Upper lobe of right lung (tissue), 1 donor: ENCODE measurements at places on chromosomes 11 and 22. TPM values are rescaled to one million over a fixed set of nuclear protein-coding genes. Genes with fewer than 3 reads are reported as not detected.

The SLC2A11 gene
- 13.2 TPM for total RNA-seq

The LIF gene
- 6.9 TPM for total RNA-seq

The MMP13 gene
- total RNA-seq = not detected

The LDLRAD3 gene
- total RNA-seq = 7.9 TPM

The TTLL1 gene
- 5.1 TPM for total RNA-seq

The EIF3D gene
- 132 TPM for total RNA-seq

The EMID1 gene
- total RNA-seq = 15.2 TPM

DNA sequence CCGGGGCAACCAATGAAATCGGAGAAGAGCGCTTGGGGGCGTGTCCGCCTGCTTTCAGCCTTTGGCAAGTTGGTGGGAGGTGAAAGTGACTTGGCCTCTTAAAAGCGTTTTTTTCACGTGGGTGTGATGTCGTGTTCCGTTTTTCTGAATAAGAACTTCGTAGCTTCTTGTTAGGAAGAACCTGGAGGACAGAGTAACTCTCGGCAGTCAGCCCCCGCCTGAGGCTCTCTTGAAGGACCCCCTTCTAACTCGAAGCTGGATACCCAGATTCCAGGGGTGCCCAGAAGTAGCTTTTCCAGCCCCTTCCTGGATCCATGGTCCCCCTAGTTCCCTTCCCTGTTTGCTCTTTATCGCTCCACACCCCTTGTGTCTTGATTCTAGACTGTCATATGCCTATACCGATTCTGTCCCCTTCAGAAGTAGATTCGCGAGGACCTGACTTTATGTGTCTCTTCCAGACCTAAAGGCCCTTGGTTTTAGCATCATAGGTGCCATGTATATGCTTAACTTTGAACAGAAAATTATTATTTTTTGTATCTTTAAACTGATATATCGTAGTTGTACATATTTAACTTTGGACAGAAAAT is 915 bp upstream of the OSBP start:
- DNase-seq = peak; percentile 97

DNA sequence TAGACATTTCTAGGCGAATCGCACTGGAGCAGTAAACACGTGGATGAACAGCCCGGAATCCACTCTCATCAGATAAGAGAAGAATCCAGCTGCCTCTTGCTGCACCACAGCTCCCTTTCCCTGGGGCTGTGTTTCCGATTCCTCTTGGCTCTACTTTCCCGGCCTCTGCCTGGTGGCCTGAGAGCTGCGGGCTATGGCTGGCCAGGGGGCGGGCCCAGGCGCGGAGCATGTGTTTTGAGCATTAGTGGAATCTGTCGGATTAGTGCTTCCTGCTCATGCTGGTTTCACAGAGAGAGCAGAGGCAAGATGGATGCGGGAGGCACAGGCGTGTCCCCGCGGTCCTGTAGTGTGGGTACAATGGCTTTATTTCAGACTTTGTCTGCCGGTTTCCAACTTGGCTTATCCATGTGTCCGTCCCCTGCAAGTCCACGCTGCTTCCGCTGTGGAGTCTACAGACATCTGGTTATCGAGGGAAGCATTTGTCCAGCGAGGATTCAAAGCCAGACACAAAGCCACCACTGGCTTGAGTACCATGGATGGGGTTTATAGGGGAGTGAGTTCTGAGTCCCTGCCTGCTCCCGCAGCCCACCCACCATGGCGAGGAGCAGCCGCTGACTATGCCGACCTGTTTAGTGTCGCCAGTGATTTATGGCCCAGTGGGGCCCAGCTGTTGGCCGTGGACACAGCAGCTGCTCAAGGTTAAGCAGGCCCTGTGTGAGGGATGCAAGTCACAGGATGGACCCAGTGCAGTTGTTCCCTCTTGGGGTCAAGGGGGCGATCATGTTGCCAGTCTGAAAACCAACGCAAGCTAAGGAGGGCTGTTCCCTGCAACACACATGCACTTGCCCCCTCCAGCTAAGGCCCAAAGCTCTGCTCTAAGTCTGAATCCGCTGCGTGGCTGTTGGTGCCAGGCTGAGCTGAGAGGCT is 43.3 kb upstream of the EP300 start:
- DNase-seq = peak; percentile 76

- DNase-seq = no peak
Observed at GRCh38 chr11:63882555-63883242, 34.3 kb downstream of the RCOR2 start.

DNA sequence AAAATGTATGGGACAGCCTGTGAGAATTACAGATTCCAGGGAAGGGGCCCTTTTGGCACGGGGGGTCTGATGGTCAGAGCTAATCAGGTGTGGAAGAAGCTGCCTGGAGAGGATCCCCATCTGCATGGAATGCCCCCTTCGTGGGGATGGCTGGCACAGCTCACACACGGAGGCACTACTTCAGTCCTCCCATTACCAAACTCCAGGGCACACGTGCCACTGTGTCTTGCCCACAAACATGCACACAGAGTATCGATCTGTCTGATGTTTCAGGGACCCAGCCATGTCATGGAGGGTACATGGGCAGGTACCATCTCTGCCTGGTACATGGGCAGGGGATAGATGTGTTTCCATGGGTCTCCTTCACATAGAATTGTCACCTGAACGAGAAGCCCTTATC is 14.7 kb downstream of the KCNQ1OT1 start:
- peak; percentile 22 for DNase-seq

DNA sequence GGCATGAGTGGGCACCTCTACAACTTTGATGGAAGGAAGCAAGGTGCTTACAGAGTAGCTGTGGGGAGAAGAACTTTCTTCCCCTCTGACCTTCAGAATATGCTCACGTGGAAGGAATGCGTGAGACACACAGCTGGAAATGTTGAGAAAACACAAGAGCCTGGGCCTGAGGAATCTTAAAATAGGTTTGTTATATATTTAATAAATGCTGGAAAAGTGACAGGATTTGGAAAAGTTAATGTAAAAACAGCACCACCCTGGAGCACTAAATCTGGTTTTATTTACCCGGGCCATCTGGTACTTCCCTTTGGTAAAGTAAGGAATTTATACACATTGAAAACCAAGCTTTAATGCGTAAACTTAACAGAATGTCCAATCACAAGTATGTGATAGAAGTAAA is 14.0 kb upstream of the AMPD3 start:
- DNase-seq = no peak

DNA sequence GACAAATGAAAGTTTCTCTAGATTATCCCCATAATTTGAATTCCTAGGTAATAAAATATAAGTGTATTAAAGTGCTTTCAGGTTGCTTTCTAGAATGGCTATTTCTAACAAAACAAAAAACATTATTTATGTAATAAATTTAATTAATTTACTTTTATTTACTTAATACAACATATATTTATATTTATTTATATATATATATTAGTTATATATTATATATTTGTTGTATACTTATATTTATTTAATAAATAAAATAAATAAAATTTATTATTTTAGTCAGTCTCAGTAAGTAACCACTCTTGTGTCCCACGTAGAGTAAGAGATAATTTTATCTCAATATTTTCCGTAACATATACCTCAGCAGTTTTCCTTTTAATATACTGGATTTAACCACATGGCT is 1031.6 kb upstream of the CNTN5 start:
- DNase-seq = no peak

DNA sequence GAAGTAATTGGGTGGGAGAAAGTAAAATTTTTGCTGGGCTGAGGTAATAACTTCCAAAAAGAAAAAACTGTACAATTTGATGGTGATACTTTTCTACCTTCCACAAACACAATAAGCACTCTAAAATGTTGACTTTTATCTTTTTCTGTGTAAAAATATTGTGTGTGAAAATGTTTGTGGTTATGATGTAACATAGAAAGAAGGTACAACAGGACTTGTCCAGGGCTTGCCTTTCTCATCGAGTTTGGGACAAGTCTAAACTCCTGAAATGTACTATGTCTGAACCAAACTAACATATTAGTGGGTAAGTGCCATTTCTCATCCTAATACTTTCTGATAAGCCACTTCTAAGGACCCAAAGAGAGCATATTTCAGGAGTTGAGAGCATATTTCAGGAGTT is 174.2 kb upstream of the PDGFD start:
- no peak for DNase-seq

DNA sequence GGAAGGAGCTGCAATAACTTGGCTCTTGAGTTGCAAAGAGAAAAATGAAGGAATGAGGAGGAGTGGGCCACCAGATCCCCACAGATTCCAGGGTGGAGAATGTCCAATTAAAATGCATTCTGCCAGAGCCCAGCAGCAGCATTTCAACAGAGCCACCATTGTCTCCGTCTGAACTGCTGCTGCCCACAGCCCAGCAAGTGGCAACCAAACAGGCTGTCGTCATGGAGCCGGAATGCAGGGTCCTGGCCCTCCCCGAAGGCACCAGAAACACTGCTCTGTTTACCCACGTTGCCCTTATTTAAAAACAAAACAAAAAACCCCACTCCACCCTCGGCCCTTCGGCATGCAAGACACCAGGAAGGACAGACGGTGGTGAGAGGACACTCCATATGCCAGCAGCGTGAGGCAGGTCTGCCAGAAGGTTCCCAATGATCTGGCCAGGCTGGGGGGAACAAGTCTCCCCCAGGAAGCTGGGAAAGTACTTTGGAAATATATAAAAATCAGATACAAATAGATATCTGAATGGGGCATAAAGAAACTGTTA is 32.5 kb downstream of the PLEKHA7 start:
- no peak for DNase-seq
